Activated T-cell treated with anti-CD3 and anti-CD28 coated beads for 24 hours (primary cell): ENCODE measurements at places on chromosomes 16 and 17.

DNA sequence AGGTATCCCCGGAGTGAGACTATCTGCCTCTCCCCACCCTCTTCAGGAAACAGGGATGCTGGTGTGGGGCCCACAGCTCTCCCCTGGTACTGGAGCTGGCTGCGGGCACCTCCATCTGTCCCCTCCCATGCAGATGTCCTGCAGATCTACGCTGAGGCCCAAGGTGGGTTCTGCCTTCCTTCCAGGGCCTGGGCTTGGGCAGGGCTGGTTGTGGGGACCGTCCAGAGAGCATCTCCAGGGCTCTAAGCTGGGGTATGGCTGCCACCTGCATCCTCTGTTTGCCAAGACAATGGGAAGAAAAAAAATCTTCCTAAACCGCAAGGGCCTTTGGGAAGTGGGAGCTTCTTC lies 12.9 kb downstream of the ZNF213 start:
- no peak for DNase-seq

DNA sequence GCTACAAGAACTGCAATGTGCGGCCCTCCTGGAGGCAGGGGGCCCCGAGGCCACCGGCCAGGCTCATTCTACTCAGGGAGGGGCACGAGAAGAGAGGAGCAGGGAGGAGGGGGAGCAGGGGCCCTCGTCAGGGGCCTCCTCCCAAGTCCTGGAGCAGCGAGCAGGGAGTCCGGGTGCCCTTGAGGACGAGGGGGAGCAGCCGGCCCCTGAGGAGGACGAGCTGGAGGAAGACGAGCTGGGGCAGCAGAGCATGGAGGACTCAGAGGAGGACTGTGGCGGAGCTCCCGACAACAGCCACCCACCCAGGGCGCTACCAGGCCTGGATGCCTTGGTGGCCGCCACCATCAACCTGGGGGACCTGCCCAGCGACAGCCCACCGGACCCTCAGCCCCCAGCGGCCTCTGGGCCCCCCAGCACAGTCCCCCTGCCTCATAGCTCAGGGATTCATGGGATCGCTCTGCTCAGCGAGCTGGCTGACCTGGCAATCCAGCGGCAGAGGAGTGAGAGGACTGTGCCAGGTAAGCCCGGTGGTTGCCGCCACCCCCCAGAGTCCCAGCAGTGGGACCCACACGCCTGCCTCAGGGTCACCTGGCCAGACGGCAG lies 52.2 kb downstream of the BAHCC1 start:
- DNase-seq = no peak

GRCh38 chr16:86524029-86524428 lies 13.7 kb downstream of the FOXF1 start:
- no peak for DNase-seq

GRCh38 chr17:4482338-4483011 lies 16.2 kb upstream of the SPNS2 start:
- no peak for DNase-seq

DNA sequence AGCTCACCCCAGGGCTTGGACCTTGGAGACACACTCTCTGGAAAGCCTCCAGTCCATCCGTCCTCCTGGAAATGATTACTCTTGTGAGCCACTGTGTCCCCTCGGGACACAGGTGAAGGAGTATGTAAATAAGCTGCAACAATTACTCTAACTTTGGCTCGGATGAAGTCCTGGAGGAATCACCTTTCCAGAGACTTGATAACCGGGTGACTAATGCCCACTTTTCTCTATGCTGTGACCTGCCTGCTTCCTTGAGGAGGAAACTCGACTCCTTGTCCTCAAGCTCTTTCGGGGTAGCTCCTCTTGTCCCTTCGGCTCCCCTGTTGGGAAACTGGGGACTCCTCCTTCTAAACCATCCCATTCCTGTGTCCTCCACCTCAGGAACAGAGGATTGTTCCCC lies at the start of gene OR1A1:
OR1A1 (plus strand) TSS at position 301 of the 400 bp plus-strand sequence. CDS start 7,954 bp downstream, outside the sequence.
- DNase-seq = no peak

DNA sequence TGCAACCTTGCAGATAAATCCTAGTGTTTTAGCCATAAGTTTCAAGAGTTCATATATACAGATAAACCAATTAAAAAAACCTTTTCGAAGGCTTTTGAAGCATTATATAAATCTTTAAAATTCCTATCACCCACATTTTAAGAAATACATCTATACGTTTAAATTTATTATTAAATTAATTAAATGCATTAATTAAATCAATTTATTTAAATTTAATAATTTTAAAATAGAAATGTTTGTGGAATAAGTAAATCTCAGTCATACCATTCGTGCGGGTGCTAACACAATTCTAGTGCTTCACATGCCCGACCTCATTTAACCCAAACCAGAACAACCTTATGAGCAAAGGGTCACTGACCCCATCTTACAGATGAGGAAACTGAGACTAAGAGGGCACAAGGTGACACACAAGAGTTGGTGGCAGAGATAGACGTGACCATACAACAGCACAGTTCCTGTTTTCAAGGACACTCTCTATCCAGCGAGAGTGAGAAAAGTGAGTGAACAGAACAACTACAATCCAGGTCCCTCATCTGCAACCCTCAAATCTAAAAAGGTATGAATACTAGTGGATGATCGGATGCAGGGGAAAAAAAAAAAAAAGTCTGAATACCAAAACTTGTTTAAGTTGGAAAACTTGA lies 1.4 kb downstream of the NSMCE1 start:
- DNase-seq = no peak

- no peak for DNase-seq
Measured at GRCh38 chr17:77770331-77771105, 188.0 kb upstream of the TNRC6C start.

GRCh38 chr17:76547642-76548202 lies 7.9 kb downstream of the PRCD start:
- DNase-seq = no peak
